Calu3 (cell line): ENCODE measurements at places on chromosomes 3 and 15. TPM values are rescaled to one million over a fixed set of nuclear protein-coding genes. Genes with fewer than 3 reads are reported as not detected.

GRCh38 chr3:151895478-151896241 is 22.2 kb downstream of the SUCNR1 start:
- peaks cover 8% of the 10 kb centered on the region for H3K4me1 ChIP-seq
- H3K27me3 ChIP-seq: no peaks in the 10 kb centered on the region
- no peak overlapping the region for H3K4me3 ChIP-seq

- H3K36me3 ChIP-seq: no peaks in the 10 kb centered on the region
- peaks cover 8% of the 10 kb centered on the region for H3K27me3 ChIP-seq
- DNase-seq: no peak
- H3K4me1 ChIP-seq: no peaks in the 10 kb centered on the region
- H3K4me3 ChIP-seq: no peak overlapping the region
Measured at GRCh38 chr3:107855710-107856109, 235.1 kb downstream of the CD47 start.

- no peaks in the 10 kb centered on the region for H3K4me1 ChIP-seq
- no peak overlapping the region for H3K27ac ChIP-seq
- DNase-seq: no peak
- H3K27me3 ChIP-seq: peaks cover 16% of the 10 kb centered on the region
- no peak overlapping the region for H3K4me3 ChIP-seq
- no peaks in the 10 kb centered on the region for H3K36me3 ChIP-seq
Measured at GRCh38 chr3:38047896-38048295, 8.9 kb downstream of the DLEC1 start.

DNA sequence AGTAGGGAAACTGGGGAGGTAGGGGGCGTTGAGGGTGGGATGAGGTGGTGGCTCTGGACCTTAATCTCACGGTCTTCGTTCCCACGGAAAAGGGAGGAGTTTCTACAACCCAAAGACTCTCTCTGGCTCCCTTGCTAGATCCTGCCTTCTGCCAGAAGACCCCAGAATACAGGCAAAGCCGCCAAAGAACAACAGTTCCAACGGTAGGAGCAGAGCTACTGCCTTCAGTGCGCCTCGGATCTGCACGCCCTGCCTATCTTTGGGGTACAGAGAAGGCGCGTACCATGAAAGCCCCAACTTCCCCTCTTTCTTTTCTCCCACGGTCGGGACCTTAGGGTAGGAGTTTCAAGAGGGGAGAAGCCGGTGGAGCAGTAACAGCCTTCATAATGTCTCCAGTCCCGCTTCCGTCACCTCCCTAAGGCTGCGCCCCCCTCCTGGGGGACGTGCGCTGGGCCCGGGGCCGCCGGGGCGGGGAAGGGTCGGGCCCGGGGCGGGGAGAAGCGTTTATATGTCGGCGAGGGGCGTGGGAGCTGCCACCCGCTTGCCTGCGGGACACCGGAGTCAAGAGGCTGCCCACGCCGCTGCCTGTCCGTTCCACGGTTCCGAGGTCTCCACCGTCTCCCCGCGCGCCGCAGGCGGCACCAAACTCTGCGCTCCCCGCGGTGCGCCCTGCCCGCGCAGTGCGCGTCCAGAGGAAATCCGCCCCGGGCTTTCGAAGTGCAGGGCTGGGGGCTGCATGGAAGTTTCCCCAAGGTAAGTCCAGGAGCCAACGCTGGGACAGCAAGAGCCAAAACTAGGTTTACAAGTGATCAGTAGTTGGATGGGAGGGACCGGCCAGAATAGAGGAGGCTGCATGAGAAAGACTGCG is at the start of gene COL6A6:
TSS of gene COL6A6 (plus strand) at position 533 of the 868 bp plus-strand sequence. CDS start 43,188 bp downstream, outside the sequence.
- no peaks in the 10 kb centered on the region for H3K4me1 ChIP-seq
- H3K36me3 ChIP-seq: no peaks in the 10 kb centered on the region
- H3K27me3 ChIP-seq: peaks cover 70% of the 10 kb centered on the region
- H3K4me3 ChIP-seq: no peak within 1 kb of the TSS
- no peak for DNase-seq
- H3K27ac ChIP-seq: no peak within 1 kb of the TSS

GRCh38 chr15:101450403-101451265 is 38.9 kb downstream of the PCSK6 start:
- no peak for DNase-seq
- H3K27ac ChIP-seq: no peak overlapping the region
- no peaks in the 10 kb centered on the region for H3K4me1 ChIP-seq
- no peak overlapping the region for H3K4me3 ChIP-seq

Gene COLQ
- total RNA-seq: 1.3 and 1.7 TPM in 2 replicates
